Activated CD4-positive, alpha-beta T cell treated with anti-CD3 and anti-CD28 coated beads, Interleukin-2, Interleukin-6, amounts not matched to agents 100 ng/mL and 50 ng/mL, durations not matched to agents 16 hours and 8 hours (primary cell): ENCODE measurements at places on chromosomes 1 and 21.

- DNase-seq = peak; percentile 72
Observed at GRCh38 chr1:21659099-21659923, 9.8 kb downstream of the RAP1GAP start.

GRCh38 chr1:31216016-31216415 lies 23.7 kb downstream of the NKAIN1 start:
- no peak for DNase-seq

- peak; percentile 77 for DNase-seq
Observed at GRCh38 chr1:67194209-67194863, 28.1 kb downstream of the IL23R start.

DNA sequence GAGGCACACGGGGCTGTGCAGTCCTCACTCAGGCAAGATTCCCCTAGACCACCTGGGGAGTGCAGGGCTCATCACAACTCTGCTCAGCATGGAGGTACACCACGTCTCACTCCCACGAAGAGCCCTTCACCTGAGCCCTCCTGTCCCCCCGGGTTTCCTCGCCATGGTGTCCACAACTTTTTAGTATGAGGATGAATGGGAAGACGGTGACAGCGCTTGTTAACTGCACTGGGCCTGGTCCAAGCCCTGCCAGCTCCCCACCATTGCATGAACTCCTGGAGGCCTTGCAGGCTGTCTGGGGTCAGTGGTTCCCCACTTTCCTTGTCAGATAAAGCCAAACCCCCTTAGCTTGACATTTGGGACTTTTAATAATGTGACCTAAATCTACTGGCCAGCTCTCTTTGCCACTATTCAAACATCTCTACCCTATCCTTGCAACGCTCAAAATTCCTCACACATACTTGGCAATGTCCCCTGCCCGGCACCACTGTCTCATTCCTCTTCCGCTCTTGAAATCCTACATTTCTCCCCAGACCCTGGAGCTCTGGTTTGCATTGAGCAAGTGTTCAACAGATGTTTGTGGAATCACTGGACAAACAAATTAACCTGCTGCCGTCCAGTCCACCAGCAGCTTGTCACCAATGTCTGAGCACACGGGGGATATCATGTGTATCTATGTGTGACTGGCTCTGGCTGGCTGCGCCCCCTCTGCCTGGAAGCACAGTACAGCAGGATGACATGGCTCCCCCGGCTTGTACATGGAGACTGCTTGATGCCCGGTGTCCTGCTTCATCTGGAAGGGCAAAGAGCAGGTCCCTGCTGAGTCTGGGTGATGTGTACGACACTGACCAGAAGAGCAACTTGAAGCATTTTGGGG lies 11.2 kb downstream of the TMEM9 start:
- no peak for DNase-seq

DNA sequence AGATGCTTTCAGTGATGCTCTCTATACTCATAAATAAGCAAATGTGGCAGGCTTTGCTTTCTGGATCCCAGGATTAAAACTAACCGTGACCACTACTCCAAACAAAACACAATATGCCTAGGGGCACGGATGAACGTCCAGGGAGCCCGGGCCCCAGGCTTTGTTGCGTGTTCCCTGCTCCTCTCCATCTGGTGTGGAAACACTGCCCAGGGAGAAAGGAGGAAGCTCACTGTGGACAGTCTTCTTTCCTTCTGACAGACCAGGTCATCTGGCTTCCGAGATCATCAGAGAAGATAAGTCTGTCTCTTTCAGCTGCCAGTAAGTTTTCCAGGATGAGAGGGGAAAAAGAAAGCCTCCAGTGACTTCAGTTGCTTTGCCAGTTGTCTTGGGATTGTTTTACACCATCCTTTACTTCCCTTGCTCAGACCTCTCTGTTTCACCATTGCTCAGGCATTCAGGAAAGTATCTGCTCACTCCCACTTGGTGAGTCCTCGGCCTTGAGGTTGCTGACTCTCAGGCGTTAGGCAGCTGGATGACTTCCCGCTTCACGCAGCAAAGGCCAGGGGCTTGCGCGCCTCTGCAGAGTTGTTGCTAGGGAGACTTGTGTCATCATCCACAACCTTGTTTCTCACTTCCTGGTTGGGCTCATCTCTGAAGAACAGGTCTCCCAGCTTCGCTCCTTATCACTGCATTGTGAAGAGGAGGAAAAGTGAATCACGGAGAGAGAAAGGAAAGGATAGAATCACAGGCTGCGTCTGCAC lies 20.6 kb upstream of the PGD start:
- DNase-seq = no peak

DNA sequence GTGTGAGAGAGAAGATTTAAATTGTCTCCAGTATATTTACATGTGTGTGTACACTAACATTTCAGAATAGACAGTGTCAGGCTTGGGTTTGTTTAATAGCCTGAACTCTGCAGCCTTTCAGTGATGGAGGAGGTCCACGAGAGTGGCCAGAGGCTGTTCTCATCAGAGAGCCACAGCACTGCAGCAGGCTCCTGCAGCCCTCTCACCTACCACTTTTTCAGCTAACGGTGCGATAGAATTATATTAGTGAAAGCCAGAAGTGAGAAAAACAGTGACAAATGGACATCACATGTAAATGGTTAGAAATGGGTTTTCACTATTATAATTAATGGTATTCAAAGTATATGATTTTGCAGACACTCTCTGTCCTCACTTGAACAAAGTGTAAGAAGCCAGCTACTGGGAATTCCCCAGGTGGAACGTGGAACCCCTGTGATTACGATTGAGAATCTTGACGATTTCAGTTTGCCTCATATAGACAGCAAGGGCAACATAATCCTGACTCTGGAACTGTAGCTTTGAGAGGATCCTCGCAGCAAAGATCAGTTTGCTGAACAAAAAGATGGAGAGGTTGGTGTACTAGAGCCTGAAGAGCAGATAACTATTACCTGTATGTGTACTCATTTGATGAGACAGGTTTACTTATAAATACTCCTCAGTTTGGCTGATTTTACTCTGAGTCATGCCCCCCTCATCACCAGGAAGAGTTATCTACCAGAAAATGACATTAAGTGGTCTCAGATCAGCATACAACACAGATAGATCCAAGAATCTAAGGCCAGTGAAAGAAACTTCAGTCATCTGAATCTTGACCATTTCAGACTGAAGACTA lies 31.4 kb downstream of the IFI16 start:
- DNase-seq = peak; percentile 28
